Activated naive CD4-positive, alpha-beta T cell treated with anti-CD3 and anti-CD28 coated beads, Interleukin-2, amount 50 U/mL, for 72 hours (primary cell): ENCODE measurements at places on chromosomes 7 and 10. TPM values are rescaled to one million over a fixed set of nuclear protein-coding genes. Genes with fewer than 3 reads are reported as not detected.

DNA sequence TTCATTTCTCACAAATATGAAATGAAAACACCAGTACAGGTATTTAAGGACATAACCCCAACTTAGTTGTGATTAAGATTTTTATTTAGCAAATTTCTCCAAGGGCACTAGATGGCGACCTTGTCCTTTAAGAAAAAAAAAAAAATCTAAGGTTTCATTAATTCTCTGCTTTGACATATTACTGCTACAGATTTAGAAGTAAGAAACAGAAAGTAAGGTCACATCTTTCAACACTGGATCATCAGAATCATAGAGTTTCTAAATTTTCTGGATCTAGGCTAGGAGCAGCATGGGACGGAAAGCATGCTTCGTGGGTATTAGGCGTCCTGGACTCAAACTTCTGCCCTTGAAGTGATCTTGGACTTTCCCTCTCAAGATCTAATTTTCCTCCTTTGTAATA lies 85.5 kb upstream of the PRKG1 start:
- no peak for DNase-seq

DNA sequence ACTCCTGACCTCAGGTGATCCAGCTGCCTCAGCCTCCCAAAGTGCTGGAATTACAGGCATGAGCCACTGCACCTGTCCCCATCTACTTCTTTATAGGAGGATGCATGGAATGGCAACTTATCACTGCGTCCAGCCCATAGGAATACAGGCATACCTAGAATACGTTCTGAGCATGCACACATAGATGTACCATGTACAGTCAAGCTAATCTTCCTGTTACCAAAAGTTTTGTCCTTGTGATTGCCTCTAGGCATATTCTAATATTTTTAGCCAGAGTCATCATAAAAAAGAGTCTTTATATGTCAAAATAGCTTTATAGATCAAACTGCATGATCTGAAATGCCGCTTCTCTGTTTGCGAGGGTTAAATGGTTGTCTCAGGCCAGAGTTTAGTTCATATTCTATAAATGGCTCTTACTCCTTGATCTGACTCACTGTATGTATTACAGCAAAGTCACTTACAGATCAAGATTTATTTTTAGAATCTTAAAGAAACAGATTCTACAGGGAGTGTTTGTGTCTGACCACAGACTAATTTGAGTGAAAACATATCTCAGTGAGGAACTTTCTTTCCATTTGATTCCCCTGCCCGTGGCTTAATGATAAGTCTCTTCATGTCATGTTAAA lies 210.9 kb downstream of the CREB5 start:
- no peak for DNase-seq

- DNase-seq: no peak
These were observed 54.5 kb downstream of the GRB10 start for GRCh38 chr7:50728184-50728583.

- no peak for DNase-seq
These were observed 27.3 kb downstream of the EMX2 start for GRCh38 chr10:117569610-117570390.

DNA sequence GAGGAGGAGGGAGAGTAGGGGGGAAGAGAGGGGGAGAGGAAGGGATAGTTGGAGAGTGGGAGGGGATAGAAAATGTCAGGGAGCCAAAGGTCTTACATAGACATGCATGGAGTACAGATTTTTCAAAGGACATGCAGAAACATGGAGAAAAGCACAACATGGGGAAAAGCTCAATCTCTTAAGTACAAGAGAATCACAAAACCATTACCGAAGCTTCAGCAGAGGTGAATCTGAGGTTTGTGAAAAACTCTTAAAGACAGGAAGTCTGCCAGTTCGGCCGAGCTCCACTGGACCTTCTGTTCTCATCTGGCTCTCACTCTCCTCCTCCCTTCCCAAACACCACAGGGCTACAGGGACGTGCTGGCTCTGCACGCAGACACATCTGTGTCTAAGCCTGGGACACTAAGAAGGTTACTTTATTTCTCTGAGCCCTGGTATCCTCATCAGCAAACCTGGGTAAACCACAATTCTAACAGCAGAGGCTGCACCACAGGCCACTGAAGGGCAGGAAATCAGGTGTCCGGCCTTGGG lies 133.9 kb downstream of the COBL start:
- DNase-seq: no peak

GRCh38 chr10:62779487-62780248 lies 24.9 kb upstream of the ADO start:
- peak; percentile 80 for DNase-seq

The PNLIP gene
- not detected for total RNA-seq

The C7orf33 gene
- total RNA-seq: not detected

The C10orf95 gene
- total RNA-seq: 0.30 TPM
